ENCODE measurements at places on chromosomes 12 and 14.

DNA sequence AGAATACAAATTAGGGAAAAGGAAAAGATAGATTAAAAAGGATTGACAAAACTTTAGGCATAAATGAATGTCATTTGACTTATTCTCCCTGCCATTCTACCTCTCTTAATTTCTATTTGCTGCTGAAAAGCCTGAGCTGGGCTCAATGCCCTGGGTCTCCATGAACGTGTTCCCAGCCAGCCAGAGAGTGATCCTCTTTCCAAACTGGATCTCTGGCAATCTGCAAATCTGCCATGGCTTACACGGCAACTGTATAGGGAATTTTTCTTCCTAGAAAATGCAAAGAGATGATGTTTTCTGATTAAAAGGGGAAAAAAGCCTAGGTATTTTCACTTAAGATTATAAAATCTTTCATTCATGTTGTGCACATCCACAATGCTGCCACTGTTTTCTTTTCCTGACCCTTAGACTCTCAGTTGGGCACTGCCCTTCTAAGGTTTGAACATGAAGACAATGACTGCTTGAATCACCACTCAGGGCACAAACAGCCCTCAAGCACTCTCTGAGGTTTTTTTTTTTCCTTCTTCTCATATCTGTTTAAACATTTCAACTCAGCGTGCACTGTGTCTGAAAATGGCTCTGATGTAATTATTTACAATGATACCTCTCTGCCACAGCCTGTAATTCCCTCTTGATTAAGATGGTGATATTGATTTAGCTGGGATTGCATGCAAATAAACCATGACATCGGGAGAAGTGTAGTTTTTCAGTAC, 60.3 kb downstream of the DACT1 start:
- DNase-seq: no peak

DNA sequence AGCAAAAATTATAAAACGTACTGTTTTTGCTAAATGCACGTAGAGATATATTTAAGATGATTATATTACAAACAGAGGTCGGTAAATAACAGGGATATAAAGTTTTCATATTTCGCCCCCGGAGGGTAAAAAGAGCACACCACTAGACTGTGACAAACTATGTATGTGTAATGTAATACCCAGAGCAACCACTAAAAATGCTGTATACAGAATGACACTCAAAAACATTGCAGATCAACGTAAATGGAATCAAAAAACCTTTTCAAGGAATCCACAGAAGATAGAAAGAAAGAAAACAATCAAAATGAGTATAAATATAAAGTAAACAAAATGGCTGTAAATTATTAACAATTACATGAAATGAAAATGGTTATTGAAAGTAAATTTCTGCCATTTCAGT, 37.6 kb upstream of the PRB4 start:
- no peak for DNase-seq

DNA sequence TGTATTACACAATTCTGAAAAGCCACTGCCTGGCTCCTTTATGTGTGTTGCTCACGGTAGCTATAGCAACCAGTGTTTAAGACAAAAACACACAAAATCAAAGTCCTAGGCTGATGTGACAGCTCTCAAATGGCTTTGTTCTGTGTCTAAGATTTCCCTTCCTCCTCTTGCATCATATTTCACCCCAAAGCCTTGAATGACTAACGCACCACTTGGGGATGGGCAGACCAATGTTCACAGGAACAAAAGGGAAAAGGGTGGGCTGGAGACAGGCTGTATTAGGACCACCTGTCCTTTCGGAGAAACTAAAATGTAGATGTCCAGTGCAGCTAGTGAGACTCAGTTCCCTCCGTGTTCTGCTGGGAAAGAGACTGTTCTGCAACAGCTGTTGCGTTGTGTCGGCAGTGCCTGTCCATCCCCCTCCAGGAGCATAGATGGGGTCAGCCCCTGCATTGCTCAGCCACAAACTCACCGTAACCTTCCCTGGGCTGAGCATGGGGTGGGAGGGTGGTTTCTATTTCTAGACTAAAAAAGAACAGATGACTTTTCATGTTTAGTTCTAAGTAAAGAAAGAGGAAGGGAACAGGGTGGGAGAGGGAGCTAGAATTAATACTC, 26.8 kb upstream of the DAAM1 start:
- peak; percentile 17 for DNase-seq

- peak; percentile 57 for DNase-seq
Observed at GRCh38 chr14:102088012-102088792, 1.4 kb upstream of the HSP90AA1 start.

GRCh38 chr12:105057174-105057573, 27.1 kb downstream of the ALDH1L2 start:
- DNase-seq: no peak

GRCh38 chr14:23078692-23079116, 16.2 kb downstream of the ACIN1 start:
- no peak for DNase-seq

DNA sequence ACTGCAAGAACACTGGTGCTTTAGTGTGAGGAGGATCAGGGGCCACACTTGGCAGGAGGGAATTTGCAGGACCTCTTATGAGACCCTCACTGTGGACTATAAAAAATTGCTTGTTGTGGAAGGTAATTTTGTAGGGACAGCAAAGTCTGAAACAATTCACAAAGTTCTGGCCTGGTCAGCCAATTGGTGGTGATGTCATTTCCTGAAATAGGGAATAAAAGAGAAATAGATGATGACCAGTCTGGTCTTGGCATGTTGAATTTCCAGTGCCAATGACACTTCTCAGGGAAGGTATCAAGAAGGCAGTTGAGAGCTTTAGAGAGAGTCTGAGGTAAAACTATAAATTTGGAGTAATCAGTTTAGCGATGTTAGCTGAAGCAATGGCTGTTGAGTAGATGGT, 129.3 kb upstream of the LMNTD1 start:
- no peak for DNase-seq

DNA sequence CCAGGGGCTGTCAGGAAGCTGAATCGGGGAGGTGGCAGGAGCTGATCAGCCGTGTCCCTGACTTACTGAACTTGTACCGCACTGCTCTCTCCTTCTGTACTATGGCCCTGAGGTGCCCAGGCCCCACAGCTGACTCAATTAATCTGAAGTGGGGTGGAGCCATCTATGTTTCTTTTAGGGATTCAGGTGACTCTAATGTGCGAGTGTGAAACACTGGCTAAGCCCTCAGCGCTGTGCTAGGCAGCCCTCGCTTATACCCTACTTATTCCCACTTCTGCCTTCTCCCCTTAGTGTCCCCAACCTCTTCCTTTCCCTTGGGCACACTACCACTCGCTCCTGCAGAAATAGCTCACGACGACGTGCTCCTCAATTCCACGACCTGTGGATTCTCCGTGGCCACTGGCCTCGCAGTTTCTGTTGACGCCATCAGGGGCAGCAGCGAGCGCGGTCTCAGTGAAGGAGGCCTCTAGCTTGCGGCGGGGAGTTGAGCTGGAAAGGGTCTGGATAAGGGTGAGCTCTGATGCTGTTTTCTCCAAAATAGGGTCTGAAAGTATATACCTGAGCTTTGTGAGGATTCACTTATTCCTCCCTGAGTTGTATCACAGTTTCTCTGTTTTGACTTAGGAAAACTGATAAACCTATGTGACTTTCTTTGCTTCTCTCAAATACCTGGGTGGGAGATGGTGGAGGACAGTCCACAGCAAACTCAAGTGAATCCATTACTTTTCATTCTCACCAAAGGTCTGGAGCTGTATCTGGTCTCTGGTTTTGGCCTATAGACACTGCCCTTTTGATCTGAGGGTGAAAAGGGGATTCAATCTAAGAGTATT, 167.6 kb downstream of the SLC41A2 start:
- peak; percentile 7 for DNase-seq

- DNase-seq: no peak
Observed at GRCh38 chr12:90870971-90871725, 83.8 kb downstream of the CCER1 start.

- no peak for DNase-seq
Observed at GRCh38 chr14:24122898-24123297, 7.6 kb upstream of the FITM1 start.

Measured in GM13977 (cell line).